ENCODE measurements at places on chromosomes 4 and X. TPM values are rescaled to one million over a fixed set of nuclear protein-coding genes. Genes with fewer than 3 reads are reported as not detected.

KCNIP4 gene
- 22.8 TPM for polyA plus RNA-seq

DDX53 gene
- polyA plus RNA-seq = not detected

PAGE2 gene
- polyA plus RNA-seq = not detected

TAF7L gene
- 1.1 TPM for polyA plus RNA-seq
